Inflammatory macrophage (primary cell): ENCODE measurements at places on chromosomes 16 and 17.

DNA sequence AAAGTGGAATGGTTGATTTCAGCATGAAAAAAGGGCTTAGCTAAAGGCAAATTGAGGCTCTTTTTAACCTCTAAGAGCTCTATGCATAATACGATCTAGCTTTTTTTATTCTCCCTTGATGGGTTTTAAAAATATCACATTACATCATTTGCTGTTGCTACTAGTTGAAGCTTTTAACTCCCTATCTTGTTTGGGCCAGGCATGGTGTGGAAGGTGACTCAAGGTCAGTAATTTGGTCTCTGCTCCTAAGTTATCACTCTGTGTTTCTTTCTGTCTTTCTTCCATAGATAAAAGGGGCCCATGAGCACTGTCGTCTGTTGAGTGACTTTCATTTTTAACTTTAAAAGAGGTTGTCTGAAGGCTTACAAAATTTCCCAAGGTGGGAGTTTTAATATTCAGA, 58.1 kb upstream of the GOT2 start:
- no peak for DNase-seq

DNA sequence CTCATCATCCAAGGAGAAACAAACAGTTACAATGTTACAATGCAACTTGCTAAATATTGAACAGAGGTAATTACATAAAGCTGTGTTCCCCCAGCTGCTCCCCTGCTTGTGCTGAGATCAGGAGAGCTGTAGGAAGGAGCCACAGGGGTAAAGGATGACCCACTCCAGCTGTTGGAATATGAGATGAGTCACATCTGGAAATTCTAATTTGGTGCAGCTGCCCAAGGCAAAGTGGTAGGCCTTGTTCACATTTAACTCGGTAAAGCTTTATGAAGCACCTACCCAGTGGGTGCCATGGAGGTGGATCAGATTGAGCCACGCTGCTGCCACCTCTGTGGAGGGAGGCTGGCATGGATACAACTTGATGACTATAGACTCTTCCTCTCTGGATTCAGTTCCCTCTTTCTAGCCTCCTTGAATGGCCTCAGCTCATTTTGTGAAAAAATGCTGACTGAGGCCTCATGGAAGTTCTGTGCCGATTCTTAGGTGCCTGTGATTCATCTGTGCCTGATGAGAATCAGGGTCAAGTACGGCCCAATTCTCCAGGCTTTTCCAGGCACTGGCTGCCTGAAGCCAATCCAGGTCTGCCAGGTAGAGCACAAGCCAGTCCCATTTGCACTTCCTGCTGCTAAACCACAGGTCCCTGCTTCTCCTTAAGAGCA, 7.4 kb downstream of the ZNF689 start:
- DNase-seq, result peak; percentile 49

- DNase-seq, result no peak
Observed at GRCh38 chr16:76931186-76931585, 259.8 kb upstream of the MON1B start.

- DNase-seq, result no peak
Observed at GRCh38 chr17:57257195-57257894, 1.0 kb downstream of the MSI2 start.

DNA sequence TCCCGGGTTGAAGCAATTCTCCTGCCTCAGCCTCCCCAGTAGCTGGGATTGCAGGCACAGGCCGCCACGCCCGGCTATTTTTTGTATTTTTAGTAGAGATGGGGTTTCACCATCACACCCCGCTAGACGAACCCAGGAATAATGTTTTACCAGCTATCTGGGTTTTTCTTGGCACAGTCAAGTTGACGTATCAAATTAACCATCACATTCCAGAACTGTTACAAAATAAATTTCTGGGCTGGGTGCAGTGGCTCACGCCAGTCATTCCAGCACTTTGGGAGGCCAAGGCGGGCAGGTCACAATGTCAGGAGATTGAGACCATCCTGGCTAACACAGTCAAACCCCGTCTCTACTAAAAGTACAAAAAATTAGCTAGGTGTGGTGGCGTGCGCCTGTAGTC, 501.2 kb downstream of the SHISA9 start:
- no peak for DNase-seq

DNA sequence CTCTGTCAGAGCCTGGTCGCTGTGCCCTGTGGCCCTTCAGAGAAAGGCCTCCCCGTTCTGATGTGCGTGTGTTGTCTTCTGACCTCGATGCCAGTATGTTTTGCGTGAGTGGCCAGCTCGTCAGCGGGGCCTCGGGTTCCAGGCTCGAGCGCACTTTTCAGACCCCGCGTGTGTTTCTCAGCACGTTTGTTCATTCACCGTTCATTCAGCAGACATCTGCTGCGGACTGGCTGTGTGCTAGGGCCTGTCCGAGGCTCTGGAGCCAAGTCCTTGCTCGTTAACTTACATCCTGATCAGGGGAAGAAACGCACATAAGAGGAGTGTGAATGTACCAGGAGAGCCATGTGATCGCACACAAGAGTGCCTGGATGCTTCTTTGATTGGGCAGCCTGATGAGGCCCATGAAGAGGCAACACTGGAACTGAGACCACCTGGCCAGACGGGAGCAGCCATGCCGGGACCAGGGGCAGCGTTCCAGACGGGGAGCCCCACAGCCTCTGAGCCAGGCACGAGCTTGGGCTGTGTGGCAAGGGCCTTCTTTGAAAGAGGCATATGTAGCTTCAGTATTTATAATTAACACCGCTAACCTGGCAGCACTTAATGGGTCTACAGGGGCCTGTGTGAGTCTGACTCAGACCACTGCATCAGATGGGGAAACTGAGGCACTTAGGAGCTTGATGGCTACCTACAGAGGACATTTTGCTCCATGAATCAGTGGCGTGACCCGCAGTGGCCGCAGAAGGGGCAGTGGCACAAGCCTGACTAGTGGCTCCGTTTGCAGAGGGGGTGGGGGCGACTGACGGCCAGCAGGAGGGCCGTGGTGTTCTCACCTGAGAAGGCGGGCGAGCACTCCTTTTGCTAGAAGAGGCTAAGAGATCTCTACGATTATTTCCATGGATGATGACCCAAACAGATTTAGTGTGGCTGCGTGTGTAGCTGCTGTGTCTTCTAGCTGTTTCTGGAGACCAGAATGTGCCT, 187.9 kb upstream of the CHMP6 start:
- DNase-seq, result no peak

- DNase-seq, result peak; percentile 26
Observed at GRCh38 chr17:19646788-19647696, 1.5 kb upstream of the ALDH3A2 start.

GRCh38 chr17:67682196-67682595, 35.5 kb upstream of the NOL11 start:
- no peak for DNase-seq

- DNase-seq, result no peak
Observed at GRCh38 chr17:59131131-59131530, 23.9 kb downstream of the SKA2 start.

GRCh38 chr17:77874303-77875050, 84.0 kb upstream of the TNRC6C start:
- DNase-seq, result no peak

GRCh38 chr17:386141-386876, 33.7 kb upstream of the RPH3AL start:
- DNase-seq, result peak; percentile 66

DNA sequence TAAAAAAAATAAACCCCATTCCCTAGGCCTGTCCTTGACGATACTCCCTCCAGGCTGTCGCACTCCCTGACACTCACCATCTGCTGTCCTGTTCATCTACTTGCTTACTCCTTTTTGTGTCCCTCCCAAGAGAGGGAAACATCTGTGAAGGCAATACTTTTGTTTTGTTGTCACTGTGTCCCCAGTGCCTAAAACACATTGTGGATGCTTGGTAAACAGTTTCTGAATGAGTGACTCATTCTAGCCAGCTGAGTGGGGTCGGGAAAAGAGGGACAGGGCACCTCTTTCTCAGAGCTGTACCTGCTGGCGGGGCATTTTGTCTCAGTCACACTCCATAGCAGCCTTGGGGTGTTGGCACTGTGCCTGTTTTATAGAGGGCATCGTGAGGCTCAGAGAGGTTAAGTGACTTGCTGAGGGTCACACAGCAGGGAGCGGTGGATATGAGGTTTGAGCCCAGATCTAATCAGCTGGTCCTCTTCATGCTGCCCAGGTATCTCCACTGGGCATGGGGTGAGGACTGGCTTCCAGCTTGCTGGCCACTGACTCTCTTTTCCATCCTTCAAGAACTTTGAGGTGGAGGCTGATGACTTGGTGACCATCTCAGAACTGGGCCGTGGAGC, 15.6 kb downstream of the MAP2K3 start:
- no peak for DNase-seq

DNA sequence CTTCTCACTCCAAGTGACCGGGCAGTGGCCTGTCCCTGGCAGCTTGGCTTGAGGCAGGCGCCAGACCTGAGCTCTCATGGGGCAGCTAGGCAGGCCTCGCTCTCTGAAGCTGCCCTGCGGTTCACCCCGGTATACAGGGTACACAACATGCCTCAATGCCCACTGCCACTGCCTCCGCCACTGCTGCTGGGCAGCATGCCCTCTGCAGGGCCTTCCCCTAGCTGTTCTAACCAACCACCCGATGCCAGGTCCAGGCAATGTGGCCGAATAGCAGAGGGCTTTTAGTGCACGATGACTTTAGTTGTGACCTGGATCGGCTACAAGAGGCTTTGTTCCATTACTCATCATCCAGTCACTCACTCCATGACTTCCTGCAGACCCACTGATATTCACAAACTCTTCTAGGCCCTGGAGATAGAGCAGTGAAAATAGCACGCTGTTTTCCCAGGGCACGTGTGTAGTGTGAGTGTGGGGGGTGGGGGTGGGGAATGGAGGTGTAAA, 19.7 kb downstream of the CDC42EP4 start:
- no peak for DNase-seq

- peak; percentile 39 for DNase-seq
Observed at GRCh38 chr16:55510185-55510805, 1.4 kb downstream of the LPCAT2 start.
